Activated CD4-positive, CD25-positive, alpha-beta regulatory T cell treated with anti-CD3 and anti-CD28 coated beads, Interleukin-2, amount 50 U/mL, for 72 hours (primary cell): ENCODE measurements at places on chromosomes 1 and 21.

GRCh38 chr21:39445321-39446269, at the start of gene LCA5L:
LCA5L (minus strand) TSS chr21:39445778; CDS start chr21:39428493, 17,285 bp downstream.
- peak; percentile 96 for DNase-seq

DNA sequence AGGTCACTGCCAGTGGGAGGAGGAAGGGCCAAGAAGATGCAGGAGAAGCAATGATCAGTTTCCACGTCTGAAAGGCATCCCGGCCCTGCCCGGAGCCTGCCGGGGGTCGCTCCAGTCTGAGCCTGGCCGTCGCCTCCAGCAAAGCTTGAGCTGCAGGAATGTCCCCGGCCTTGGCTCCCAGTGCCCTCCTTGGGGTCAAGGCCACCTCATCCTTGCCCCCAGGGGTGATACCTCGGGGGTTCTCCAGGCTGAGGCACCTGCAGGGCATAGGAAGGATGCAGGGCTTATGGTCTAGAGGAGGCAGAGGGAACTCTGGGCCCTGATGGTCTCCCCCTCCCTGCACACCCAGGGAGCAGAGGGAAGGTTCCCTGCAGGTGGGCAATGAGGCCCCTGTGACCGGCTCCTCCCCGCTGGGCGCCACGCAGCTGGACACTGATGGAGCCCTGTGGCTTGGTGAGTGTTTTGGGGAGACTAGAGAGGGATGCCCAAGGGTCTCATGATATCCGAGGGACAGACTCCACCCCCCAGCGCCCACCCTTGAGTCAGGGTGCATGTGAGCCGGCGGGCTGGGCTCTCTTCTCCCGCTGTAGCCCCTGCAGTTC, 19.9 kb downstream of the RNF223 start:
- DNase-seq: no peak

DNA sequence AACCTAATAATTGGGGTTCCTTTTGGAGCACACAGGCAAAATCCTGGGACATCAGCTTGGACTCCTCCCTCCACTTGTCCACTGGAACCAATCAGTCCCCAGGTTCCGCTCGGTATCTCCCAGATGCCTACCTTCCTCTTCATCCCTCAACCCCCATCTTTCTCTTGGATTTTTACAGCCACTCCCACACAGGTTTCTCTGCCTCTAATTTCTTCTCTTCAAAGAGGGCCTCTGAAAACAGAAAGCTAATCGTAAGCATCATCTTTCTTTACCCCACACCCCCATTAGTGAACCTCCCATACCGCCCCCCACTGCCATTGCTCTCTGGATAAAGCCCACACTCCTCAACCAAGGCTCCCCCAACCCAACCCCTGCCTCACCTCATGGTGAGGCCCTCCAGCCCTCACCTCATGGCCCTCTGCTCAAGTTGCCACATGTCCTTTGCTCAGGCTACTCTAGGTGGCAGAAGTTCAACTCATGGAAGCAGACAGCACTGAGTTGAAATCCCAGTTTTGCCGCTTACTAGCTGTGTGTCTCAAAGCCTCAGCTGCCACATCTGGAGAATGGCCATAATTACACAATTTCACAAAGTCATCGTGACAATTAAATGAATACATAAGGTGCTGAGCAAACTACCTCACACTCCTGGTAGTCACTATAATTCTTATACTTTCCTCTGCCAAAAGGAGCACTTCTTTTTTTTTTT, 18.1 kb upstream of the WASF2 start:
- DNase-seq: no peak

- no peak for DNase-seq
These were observed 2.9 kb upstream of the CCN1 start for GRCh38 chr1:85577419-85578320.

GRCh38 chr1:55280731-55281130, 65.6 kb upstream of the USP24 start:
- DNase-seq: no peak

DNA sequence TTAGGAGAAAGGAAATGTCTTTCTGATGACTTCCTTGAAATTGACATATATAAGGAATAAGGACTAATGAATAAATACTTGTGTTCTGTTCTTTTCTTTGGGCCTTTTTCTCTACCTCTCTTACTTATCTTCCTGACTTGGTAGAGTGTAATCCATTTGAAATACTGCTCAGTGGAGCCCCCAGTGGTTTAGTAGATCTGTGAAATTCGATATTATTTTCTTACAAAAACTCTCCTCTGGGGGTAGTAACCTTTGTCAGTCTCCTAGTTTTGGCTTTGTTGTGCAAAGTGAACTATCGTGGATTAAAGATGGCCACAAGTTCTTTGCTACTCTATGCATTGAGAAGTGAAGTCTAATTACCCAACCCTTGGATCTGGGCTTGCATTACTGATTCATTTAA, 48.8 kb downstream of the DUSP10 start:
- DNase-seq: no peak

DNA sequence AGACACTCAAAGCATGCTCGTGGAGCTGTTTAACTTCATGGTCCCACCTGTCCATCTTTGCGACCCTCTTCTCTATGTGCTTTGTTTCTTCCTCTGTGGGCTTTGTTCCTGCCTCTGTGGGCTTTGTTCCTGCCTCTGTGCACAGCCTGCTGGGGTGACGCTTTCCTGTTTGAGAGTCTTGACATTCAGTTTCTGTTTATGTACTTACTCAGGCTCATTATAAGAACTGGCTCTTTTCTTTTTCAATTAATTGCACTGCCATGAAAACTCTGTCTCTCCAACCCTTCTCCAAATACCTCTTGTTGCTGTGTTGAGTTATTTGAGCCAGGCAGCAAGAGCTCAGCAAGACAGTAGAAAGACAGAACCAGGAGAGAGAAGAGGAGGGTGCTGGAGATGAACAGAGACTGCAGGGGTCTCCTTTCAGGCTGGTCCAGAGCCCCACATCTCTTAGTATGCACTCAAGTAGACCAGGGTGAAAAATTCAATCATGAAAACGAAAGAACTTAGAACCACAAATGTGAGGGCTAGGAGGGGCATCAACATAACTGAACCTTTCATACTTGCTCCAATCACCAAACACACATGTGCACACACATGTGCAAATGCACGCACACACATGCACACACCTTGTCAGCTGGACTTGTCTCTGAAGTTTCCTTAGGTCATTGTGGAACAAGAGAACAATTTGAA, 88.3 kb upstream of the SGIP1 start:
- DNase-seq: peak; percentile 40

- no peak for DNase-seq
These were observed 9.1 kb upstream of the THEM5 start for GRCh38 chr1:151862604-151863003.

DNA sequence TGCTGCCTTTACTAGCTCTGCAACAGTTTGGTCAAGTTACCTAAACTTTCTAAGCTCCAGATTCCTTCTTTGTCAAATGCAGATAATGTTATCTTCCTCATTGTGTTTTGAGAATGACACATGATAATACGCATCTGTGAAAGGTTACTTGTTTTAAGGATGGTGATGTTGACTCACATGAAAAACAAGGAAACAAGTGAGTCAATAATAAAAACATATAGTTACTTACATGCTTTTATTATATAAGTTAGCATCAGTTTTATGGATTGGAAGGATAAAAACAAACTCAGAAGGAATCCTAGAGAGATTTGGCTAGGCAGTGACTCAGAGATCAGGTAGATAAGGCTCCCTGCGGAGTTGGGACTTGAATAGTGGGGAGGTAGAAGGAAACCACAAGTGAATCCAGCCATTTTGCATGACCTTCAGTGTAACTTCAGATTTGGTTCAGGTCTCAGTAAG, 144.6 kb downstream of the LMO4 start:
- DNase-seq: no peak

- no peak for DNase-seq
These were observed 792.3 kb upstream of the ADAMTS5 start for GRCh38 chr21:27759091-27759659.

DNA sequence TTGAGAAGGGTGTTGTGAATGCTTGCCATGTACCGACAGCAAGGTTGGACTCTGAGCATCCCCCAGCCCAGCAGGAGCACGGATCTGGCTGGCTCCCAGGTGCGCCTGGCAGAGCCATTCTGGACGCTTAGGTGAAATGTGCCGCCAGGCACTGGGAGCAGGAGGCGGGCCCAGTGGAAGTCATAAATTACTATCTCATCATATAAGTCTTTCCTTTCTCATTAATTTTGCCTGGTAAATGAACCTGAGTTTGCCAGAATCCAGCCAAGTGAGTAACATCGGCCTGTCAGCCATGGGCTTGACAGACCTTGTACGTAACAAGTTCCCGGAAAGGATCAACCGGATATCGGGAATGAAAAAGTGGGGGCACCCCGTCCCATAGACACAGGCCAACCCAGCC, 179.5 kb upstream of the ARHGEF16 start:
- no peak for DNase-seq

- DNase-seq: no peak
These were observed 34.5 kb downstream of the NUAK2 start for GRCh38 chr1:205287076-205287475.

DNA sequence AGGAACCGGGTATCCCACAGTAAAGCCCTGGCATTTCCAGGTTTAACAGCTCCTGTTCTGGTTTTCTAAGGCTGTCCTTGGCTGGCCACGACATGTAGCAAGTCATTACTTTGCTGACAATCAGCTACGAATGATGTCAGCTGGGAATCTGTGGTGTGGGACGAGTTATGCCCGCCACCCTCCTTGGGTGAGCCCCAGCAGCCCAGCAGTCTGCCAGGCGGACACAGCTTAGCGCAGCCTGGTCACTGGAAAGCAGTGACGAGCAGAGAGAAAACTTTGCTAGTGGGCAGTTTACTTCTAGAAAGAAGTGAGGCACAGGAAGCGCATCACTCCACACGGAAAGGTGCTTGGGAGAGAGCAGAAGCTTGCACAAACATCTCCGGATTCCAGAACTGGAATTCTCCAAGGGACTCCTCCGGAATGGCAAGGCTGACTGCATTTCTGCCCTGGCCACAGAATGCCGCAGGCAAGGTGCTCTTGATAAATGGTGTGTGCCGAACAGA, 15.5 kb upstream of the ZNF436 start:
- no peak for DNase-seq

- DNase-seq: no peak
These were observed 10.1 kb upstream of the GORAB start for GRCh38 chr1:170521818-170522217.

GRCh38 chr1:154142358-154142757, 12.5 kb downstream of the NUP210L start:
- DNase-seq: no peak

- DNase-seq: no peak
These were observed 52.9 kb downstream of the ATP1A1 start for GRCh38 chr1:116425987-116426386.

- DNase-seq: no peak
These were observed 3.6 kb downstream of the PADI1 start for GRCh38 chr1:17208546-17208945.
